ENCODE measurements at places on chromosomes 5 and 9.

DNA sequence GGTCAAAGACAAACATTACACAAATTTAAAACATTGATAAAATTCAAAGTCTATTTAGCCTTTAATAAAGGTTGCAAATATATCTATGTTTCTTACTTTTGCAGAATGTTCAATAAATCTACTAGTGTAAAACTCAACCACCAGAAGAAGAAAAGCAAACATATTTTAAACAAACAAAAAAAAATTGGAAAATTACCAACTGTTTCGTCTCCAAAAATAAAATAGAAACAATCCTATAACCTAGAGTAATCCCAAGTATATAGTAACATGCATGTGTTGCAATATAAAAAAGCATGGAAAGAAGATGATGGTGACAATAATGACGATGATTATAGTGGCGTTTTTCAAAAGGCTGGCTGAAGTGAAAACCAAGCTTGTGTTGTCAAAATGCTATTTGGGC, 86.0 kb upstream of the PAPPA start:
- DNase-seq: no peak

DNA sequence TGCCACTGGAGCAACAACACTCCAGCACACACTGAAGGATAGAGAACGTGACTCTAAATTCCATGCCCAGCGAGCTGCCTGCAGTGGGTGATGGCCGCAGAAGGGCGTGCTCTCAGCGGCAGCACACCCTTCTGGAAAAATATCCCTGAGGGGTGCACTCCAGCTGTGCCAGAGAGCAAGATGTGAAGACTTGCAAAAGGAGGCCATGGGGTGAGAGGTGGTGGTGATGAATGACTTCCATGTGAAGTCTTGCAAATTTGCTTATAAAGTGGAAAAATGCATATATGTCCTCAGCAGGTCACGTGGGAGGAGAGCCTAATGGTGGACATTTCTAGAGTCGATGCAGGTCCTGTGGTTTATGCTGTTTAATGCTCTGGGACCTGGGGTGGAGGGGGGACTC, 39.8 kb upstream of the COL5A1 start:
- no peak for DNase-seq

GRCh38 chr5:5344051-5344571, 78.4 kb upstream of the ICE1 start:
- no peak for DNase-seq

GRCh38 chr9:9961487-9961886, 651.3 kb downstream of the PTPRD start:
- no peak for DNase-seq

- no peak for DNase-seq
Observed at GRCh38 chr5:4636378-4636777, 503.8 kb upstream of the ADAMTS16 start.

Data from NCI-H187 (cell line).